ENCODE measurements at places on chromosomes 16 and 17. TPM values are rescaled to one million over a fixed set of nuclear protein-coding genes. Genes with fewer than 3 reads are reported as not detected.

DNA sequence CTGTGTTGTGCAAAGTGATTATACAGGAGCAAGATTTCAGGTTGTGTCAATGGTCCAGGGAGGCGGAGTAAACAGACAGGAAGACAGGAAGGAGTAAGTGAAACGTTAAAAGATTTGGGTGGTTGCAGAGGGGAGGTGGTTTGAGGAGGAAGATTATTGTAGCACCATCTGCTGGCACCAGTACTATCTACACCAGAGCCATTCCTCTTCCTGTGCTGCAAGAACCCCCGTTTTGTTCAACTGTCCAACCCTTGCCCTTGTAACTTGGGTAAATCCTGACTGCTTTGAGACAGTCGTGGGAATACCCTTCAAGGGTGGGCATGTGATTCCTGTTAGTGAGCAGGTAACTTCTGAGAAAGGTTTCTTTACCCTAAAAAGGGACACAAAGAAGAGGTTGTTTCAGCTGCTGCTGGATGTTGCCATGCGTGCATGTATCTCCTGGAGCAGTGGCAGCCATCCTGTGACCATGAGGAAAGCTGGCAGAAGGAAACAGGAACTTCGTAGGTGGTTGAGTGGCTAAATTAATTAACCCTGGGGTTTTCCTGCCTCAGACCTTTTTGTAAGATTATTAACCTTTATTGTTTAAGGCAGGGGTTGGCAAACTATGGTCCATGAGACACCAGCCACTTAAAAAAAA is 124.1 kb downstream of the PRKCA start:
- no peak for DNase-seq

DNA sequence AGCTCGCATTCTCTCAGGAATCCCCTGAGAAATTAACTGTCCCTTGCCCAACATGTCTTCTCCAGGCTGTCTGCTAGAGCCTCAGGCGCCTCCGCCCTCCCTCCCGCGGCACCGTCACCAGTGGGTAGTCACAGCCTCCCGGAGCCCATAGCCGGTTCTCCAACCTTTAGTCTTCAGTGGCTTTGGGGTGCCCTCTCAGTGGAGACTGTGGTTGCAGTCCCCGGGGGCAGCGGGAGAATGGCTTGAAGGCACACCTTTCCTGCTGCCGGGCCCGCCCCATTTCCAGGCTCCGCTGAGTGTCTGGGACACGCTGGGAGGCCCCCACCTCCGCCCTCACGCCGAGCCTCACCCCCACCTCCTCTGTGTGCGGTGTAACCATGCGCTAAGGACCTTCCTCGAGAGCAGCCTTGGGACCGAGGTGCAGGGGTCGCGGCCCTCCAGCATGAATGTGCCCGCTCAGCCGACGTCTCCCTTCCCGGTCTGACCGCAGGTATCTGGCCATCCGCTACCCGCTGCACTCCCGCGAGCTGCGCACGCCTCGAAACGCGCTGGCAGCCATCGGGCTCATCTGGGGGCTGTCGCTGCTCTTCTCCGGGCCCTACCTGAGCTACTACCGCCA is 1.7 kb downstream of the GALR2 start:
- no peak for DNase-seq

SERPINF2 gene
- 0.40 TPM for total RNA-seq

DNA sequence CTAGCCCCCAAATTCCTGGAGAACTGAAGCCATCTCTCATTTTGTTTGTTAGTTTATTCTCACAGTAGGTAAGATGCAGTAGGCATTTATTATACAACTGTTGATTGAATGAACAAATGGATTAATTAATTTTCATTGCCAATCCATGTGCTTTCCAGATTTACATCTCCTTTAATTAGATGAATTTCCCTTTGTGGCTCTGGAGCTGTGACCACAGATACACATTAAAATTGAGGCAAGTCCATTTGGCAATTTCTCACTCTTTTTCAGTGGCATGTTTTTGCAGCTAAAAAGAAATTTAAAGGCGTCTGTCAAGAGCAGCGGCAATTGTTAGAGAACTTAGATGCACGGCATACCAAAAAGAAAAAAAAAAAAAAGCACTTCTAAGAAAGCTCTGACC is 635.4 kb upstream of the SOX9 start:
- DNase-seq = no peak

SMIM36 gene
- not detected for total RNA-seq

SCGB1C2 gene
- total RNA-seq = not detected

PRSS8 gene
- not detected for total RNA-seq

NPIPA2 gene
- total RNA-seq = 0.57 TPM

CCL1 gene
- not detected for total RNA-seq

DNA sequence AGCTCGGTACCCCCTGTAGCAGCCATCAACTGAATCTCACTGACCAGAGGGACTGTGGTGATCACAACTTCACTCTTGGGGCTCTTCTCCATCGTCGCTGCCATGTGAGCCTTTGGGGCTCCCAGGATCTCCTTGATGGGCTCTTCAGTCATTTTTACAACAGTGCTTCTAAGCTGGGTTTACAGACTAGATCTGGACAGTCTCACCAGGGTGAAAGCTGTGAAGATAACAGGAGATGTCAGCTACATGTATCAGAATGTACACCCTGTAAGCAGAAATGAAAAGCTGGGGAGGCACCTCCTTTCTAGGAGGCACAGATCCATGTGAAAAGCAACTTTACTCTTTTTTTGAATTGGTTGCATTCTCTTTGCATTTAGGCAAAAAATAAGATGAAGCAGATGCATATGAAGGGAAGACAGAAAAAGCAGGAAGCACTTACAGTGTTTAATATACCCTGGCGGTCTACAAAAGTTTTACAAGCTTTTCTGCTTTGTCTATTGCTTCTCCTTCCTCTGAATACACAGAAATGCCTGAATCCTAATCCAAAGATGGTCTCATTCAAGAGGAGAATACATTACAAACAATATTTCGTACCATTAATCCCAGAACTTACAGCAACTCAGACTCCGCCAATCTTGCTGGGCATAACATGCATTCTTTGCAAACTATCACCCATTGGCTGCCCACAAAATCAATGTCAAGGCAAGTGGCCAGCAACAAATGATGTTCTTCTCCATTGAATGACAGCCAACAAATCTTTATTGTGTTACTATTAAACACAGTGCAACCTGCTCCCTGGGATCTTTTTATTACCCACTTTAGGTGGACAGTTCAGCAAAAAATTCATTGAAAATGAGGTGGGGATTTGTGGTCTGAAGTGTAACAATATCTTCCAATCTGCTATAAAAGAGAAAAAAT is 1.5 kb downstream of the TMEM100 start:
- no peak for DNase-seq

GRCh38 chr17:49764559-49765180 is 739 bp upstream of the FAM117A start:
- DNase-seq = no peak

SLFN14 gene
- not detected for total RNA-seq

PRDM7 gene
- total RNA-seq = not detected

- no peak for DNase-seq
These were observed 126.8 kb downstream of the ZFHX3 start for GRCh38 chr16:72921106-72921505.

DNA sequence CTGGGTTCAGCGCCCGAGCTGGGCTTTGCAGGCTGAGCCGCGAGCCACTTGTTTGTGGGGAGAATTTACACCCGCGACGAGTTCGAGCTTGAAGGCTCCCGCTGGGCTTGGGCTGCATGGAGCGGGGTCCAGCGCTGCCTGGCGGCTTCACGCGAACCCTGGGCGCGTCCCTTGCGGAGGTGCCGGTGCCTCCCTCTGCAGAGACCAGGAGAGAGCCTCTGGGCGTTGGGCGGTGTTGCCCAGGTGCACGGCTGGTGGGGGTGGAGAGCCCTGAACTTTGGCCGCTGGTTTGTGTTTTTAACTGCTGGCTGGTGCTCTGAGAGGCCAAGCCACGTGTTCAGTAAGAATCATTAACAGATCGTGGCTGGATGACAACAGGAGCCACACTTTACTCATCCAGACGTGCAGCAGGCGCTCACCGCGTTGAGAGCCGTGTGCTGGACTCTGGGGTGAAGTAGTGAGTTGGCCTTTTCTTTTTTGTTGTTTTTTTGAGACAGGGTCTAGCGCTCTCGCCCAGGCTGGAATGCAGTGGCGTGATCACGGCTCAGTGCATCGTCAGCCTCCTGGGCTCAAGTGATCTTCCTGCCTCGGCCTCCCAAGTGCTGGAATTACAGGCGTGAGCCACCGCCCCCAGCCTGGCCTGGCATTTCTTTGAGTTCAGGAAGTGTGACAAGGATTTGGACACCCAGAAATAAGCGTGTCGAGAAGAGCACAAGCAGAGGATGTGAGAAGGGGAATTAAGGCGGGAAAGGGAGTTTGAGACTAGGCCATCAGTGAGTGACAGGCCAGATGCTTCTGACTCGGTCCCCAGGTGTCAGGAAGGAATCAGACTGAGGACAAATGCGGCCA is 827 bp downstream of the CDK10 start:
- peak; percentile 47 for DNase-seq

GRCh38 chr17:72342627-72343527 is 222.1 kb downstream of the SOX9 start:
- DNase-seq = no peak

DNA sequence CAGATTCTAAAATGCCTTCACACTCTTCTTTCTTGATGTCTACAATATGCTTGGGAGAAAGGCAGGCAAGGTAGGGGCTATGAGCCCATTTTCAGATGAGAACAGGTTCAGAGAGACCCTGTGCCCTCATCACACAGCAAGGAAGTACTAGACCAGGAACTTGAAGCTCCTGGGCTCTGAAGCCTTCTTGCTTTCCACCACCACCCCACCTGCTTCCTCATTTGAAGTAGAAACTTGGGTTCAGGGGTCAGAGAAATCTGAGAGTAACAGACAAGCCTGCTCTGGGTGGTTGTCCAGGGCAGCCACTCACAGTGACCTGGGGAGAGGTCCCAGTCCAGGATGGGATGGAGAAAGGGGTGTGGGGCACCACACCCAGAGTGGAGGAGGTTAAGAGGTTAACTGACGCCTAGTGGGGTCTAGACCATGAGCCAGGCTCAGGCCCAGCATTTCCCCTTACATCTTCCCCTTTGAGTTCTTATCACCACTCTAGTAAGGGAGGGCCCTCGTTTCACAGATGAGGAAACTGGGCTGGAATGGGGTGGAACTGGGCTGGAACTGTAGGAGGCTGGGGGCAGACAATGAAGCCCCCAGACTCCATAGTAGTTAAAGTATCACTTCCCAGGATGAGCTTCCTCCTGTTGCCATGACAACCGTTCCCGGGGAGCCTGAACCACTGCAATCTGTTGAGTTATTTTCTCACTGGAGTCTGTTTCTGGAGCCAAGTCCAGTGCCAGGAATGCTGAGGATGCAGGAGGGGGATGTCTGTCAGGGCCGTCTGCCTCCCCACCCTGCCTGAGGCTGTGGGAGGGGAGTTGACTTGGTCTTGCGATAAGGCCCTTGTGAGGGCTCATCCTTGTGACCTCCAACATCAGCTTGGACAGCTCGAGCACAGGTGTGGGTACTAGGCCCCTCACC is 16.2 kb upstream of the PHF12 start:
- no peak for DNase-seq

DNA sequence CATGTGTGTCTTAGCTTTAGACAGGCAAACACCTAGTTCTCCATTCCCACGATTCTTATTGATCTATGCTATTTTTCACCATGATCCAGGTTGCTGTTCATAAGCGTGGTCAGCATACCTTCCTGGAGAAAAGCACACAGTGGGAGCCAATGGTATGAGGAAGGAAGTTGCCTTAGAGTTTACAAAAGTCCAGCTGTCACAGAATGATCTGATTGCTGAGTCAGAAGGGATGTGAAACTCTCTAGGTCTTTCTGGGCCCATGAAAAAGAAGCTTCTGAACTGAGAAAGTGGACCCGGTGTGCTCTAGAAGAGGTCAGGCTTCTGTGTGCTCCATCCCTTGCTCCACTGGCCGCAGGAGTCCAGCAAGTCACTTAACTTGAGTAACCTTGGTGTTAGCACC is 71.0 kb upstream of the CCL1 start:
- no peak for DNase-seq

- DNase-seq = no peak
These were observed 961 bp upstream of the MAP3K3 start for GRCh38 chr17:63621229-63621683.

GRCh38 chr16:50900391-50900942 is 158.6 kb downstream of the CYLD start:
- DNase-seq = no peak

C16orf89 gene
- total RNA-seq = not detected

GRCh38 chr16:24980077-24980793 is 34.9 kb downstream of the ARHGAP17 start:
- DNase-seq = no peak

ZNF652 gene
- 11.0 TPM for total RNA-seq

GRCh38 chr17:52376137-52376536 is 217.6 kb upstream of the CA10 start:
- DNase-seq = no peak

CDC6 gene
- 43.2 TPM for total RNA-seq

GRCh38 chr16:53966821-53967571 is 263.0 kb downstream of the FTO start:
- DNase-seq = no peak

DNA sequence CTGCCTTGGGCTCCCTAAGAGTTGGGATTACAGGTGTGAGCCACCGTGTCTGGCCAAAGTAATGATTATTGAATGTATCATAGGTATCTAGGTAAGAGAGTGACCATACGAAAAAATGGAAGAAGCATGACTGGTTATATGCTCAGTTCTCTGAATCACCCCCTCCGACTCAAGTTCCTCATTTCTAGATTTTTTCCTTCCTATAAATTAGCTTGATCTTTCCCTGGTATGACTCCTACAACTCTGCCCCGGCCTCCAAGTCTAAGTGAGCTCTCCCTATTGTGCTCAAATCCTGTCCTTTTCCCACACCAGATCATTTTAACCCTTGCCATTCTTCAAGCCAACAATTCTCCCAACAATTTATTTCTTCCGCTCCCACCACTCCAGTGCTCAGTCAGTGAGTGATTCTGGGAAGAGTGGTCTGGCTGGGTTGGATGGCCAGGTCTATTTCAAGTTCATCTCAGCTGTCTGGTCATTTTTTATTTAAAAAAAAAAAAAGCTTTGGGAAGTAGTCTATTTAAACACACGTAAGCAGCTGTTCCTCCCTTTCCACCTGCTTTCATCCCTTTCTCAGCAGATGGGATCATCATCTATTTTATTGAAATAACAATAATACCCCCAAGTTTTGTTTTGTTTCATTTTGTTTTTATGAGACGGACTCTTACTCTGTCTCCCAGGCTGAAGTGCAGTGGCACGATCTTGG is 120.2 kb upstream of the HS3ST2 start:
- DNase-seq = peak; percentile 70

TRPV2 gene
- total RNA-seq = 54.8 TPM

ZNF423 gene
- total RNA-seq = not detected

DNA sequence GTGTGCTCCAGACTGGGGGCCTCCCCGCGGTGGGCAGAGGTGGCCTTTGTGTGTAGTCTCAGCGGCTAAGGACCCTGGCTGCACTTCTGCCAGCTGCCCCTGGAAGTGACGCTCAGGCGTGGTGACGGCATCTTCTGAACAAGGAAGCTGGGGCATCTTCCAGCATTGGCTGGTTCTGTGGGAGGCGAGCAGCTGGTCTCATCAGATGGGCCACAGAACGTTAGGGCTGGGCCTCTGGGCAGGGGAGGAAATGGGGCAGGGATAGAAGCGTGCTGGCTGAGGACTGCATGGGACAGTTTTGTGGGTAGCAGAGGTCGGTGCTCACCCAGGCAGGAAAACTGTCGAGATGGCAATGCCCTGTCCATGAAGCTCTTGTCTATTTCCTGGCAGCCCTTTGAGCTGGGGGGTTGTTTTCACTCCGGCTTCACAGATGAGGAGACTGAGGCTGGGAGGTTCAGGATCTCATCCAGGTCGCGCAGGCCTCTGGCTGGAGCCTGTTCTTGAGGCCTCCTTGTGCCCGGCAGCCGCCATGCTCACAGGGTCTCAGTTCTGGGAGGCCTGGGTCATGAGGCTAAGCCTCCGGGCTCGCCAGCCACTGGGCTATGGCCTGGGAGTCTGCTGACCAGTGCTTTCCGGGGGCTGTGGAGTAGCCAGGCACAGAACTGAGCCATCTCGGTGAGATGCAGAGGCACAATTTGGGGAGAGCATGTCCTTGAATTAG is 16.3 kb downstream of the IRF8 start:
- DNase-seq = no peak

All from LHCN-M2 (cell line).